ENCODE measurements at places on chromosomes 2 and 18. TPM values are rescaled to one million over a fixed set of nuclear protein-coding genes. Genes with fewer than 3 reads are reported as not detected.

DNA sequence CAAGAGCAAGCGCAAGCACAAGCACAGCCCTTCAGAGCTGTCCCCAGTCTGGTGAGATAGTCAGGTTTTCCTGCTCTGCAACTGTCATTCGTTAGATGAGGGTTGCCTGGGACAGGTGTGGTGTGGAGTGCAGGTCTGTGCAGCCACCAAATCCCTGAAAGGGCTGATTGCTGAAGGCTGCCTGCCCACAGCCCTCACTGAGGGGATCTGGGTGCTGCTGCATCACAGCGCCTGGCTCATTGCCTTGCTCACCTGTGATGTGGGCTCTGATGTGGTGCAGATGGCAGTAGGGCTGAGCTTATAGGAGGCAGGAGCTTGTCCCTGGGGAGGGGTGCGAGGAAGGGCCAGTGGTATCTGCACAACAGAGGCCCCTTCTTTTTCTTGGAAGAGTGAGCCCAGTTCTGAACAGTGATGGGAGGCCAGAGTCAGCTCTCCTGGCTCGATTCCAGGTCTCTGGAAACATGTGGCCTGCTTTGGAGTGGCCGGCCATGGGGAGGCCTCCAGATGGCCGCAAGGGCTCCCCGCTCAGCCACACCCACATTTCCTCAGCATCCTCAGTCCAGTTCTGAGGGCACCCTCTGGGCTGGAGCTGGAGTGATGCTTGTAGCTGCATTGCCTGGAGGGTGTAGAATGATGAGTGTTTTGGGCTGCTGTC, 11.4 kb downstream of the UBE2F start:
- no peaks in the 10 kb centered on the region for H3K27me3 ChIP-seq
- no peak overlapping the region for H3K4me3 ChIP-seq
- peaks cover 46% of the 10 kb centered on the region for H3K4me1 ChIP-seq
- no peak for DNase-seq

GRCh38 chr2:218810256-218810655, 21.3 kb downstream of the PRKAG3 start:
- H3K4me3 ChIP-seq, result no peak overlapping the region
- peaks cover 3% of the 10 kb centered on the region for H3K4me1 ChIP-seq
- H3K36me3 ChIP-seq, result no peaks in the 10 kb centered on the region
- no peak for DNase-seq
- H3K27ac ChIP-seq, result no peak overlapping the region

- no peak overlapping the region for H3K27ac ChIP-seq
- peak; percentile 59 for DNase-seq
- H3K4me1 ChIP-seq, result peaks cover 10% of the 10 kb centered on the region
- no peaks in the 10 kb centered on the region for H3K27me3 ChIP-seq
- H3K4me3 ChIP-seq, result no peak overlapping the region
Observed at GRCh38 chr2:96801786-96802595, 14.1 kb upstream of the CNNM3 start.

- no peak overlapping the region for H3K27ac ChIP-seq
- no peak overlapping the region for H3K4me3 ChIP-seq
- no peak for DNase-seq
- H3K4me1 ChIP-seq, result no peaks in the 10 kb centered on the region
- H3K27me3 ChIP-seq, result peaks cover 35% of the 10 kb centered on the region
Observed at GRCh38 chr2:119423811-119424210, 7.8 kb upstream of the TMEM37 start.

- DNase-seq, result no peak
- no peak overlapping the region for H3K4me3 ChIP-seq
- H3K27ac ChIP-seq, result no peak overlapping the region
Observed at GRCh38 chr2:55019526-55020258, 30.6 kb downstream of the RTN4 start.

The SCN1A gene
- not detected for total RNA-seq

GRCh38 chr18:72181241-72181764, 362.8 kb downstream of the CBLN2 start:
- H3K27me3 ChIP-seq, result no peaks in the 10 kb centered on the region
- peak; percentile 14 for DNase-seq
- peaks cover 5% of the 10 kb centered on the region for H3K4me1 ChIP-seq
- no peak overlapping the region for H3K4me3 ChIP-seq
- H3K27ac ChIP-seq, result peak overlapping the region; percentile 54
- H3K36me3 ChIP-seq, result no peaks in the 10 kb centered on the region

The TCF7L1 gene
- not detected for total RNA-seq
